ENCODE measurements at places on chromosomes 2 and 18. TPM values are rescaled to one million over a fixed set of nuclear protein-coding genes. Genes with fewer than 3 reads are reported as not detected.

- peaks cover 2% of the 10 kb centered on the region for H3K27me3 ChIP-seq
- peaks cover 9% of the 10 kb centered on the region for H3K4me1 ChIP-seq
- H3K27ac ChIP-seq = no peak overlapping the region
- H3K36me3 ChIP-seq = no peaks in the 10 kb centered on the region
- H3K4me3 ChIP-seq = no peak overlapping the region
Observed at GRCh38 chr18:32373995-32374394, 96.7 kb downstream of the GAREM1 start.

DNA sequence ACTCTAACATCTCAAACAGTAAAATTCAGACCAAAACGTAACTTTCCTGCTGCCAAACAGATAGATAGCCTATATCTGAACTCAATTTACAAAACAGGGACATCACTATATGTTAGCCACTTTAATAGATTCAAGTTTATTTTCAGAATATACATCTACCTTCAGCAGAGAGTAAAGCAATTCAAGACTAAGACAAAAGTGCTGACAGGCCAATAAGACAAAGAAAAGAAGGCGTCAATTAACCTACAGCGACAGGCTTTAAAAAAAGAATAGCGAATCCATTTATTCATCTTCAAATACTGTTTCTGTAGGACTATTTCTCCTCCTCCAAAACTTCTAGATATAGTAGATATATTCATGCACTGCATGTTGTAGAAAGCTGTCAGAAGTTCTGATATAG lies 333.0 kb downstream of the GRB14 start:
- H3K36me3 ChIP-seq = no peaks in the 10 kb centered on the region
- DNase-seq = no peak

DNA sequence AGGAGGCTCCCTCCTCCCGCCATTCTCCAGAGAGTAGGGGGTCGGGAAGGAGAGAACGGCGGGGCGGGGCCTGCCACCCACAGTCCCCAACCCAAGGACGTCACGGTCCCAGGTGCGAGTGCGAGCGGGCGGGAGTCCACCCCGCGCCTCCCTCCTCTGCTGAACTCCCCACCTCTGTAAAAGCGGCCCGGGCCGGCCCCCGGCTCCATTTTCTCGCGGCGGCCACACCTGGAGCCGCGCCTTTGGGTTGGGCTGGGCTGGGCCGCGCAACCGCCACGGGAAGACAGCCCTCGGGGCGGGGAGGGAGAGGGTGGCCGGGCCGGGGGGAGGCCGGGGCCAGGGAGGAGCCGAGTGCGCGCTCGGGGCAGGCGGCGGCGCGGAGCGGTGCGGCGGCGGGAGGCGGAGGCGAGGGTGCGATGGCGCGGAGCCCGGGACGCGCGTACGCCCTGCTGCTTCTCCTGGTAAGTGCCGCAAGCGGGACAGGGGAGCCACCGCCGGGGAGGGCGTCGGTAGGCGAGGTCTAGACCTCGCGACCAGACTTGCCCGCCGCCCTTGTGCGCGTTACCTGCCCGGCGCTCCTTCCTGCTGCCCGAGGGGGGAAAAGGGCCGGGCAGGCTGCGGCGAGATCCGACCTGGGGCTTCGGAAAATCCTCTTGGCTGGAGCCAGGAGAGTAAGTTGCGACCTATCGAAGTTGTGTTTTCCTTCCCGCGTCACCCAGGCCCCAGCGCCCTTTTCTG lies at the start of gene DSG2:
DSG2 (plus strand) TSS at position 342 of the 738 bp plus-strand sequence; CDS start at position 417, 75 bp downstream.
- peak within 1 kb of the TSS; percentile 77 for H3K27ac ChIP-seq
- DNase-seq = peak; percentile 57
- peaks cover 2% of the 10 kb centered on the region for H3K27me3 ChIP-seq
- H3K4me1 ChIP-seq = peaks cover 14% of the 10 kb centered on the region

The TGFA gene
- 4.7 TPM for total RNA-seq

DNA sequence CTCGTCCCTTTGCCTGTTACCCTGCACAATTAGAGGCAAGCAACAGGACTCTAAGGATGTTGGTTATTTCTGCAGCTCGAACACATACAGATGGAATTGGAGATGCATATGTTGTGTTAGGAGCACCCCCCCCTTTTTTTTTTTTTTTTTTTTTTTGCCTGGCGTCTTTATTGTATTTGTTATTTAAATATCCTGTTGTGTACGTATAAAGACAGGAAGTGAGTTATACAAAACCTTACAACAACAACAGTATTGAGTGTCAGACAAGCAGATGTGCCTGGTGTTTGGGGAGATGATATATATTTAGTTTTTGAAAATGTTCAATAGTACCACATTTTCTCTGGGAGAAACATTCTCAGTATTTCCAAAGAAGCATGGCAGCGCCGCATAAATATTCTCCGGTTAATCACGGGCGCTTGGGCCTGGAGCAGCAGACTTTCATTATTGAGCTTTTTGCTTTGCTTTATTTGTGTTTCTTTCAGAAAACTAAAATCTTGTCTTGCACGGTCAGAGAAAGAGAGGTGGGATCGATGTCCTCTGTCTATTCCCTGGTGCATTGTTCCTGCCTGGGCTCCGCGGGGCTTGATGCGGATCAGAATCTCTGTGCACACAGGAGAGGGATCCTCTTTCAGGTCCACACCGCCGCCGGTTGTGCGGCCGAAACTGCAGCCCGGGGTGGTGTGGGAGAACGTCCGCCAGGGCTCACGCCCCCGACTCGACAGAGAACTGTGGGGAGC lies 23.2 kb upstream of the ZNF516 start:
- peaks cover 37% of the 10 kb centered on the region for H3K4me1 ChIP-seq
- H3K36me3 ChIP-seq = no peaks in the 10 kb centered on the region
- DNase-seq = peak; percentile 58
- H3K27me3 ChIP-seq = no peaks in the 10 kb centered on the region
- H3K4me3 ChIP-seq = peak overlapping the region; percentile 90

The ELOA2 gene
- total RNA-seq = not detected

DNA sequence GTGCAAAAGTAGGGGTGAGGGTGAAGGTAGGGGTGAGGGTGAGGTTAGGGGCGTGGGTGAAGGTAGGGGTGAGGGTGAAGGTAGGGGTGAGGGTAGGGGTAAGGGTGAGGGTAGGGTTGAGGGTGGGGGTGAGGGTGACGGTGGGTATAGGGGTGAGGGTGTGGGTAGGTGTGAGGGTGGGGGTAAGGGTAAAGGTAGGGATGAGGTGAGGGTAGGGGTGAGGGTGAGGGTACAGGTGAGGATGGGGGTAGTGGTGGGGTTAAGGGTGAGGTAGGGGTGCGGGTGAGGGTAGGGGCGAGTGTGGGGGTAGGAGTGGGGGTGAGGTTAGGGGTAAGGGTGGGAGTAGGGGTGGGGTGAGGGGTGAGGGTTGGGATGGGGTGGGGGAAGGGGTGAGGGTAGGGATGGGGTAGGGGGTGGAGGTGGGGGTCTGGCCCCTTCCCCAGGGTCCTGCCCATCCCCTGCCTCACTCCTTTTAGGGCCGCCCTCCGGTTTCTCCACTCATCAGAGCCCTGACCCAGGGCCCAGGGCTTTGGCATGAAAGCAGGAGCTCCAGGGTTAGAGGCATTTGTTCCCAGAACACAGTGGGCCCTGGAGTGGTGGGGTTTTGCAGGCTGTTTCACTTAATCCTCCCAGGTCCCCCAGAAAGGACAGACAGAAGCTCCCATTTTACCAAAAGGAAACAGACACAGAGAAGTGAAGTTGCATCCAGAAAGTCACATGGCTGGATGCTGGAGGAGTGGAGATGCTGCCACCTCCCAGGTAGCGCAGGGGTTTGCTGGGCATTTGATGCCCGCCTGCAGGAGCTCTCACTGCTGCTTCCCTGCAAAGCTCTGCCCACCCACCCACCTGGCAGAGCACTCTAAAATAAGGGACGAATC lies 26.9 kb downstream of the SNORC start:
- peaks cover 4% of the 10 kb centered on the region for H3K4me1 ChIP-seq
- H3K4me3 ChIP-seq = no peak overlapping the region
- no peak for DNase-seq
- H3K27ac ChIP-seq = no peak overlapping the region
- H3K27me3 ChIP-seq = peaks cover 4% of the 10 kb centered on the region

GRCh38 chr2:156332534-156333273 lies at the start of gene NR4A2:
TSS of gene NR4A2 (minus strand) at chr2:156332721. CDS start at chr2:156330186, 2,535 bp downstream.
- H3K36me3 ChIP-seq = peaks cover 14% of the 10 kb centered on the region
- peaks cover 28% of the 10 kb centered on the region for H3K4me1 ChIP-seq
- DNase-seq = peak; percentile 82
- H3K27me3 ChIP-seq = peaks cover 33% of the 10 kb centered on the region
- H3K4me3 ChIP-seq = peak within 1 kb of the TSS; percentile 96

- H3K4me1 ChIP-seq = no peaks in the 10 kb centered on the region
- H3K27me3 ChIP-seq = no peaks in the 10 kb centered on the region
- DNase-seq = no peak
- H3K36me3 ChIP-seq = no peaks in the 10 kb centered on the region
- no peak overlapping the region for H3K27ac ChIP-seq
- H3K4me3 ChIP-seq = no peak overlapping the region
Observed at GRCh38 chr2:40751981-40752380, 300.1 kb upstream of the SLC8A1 start.

DNA sequence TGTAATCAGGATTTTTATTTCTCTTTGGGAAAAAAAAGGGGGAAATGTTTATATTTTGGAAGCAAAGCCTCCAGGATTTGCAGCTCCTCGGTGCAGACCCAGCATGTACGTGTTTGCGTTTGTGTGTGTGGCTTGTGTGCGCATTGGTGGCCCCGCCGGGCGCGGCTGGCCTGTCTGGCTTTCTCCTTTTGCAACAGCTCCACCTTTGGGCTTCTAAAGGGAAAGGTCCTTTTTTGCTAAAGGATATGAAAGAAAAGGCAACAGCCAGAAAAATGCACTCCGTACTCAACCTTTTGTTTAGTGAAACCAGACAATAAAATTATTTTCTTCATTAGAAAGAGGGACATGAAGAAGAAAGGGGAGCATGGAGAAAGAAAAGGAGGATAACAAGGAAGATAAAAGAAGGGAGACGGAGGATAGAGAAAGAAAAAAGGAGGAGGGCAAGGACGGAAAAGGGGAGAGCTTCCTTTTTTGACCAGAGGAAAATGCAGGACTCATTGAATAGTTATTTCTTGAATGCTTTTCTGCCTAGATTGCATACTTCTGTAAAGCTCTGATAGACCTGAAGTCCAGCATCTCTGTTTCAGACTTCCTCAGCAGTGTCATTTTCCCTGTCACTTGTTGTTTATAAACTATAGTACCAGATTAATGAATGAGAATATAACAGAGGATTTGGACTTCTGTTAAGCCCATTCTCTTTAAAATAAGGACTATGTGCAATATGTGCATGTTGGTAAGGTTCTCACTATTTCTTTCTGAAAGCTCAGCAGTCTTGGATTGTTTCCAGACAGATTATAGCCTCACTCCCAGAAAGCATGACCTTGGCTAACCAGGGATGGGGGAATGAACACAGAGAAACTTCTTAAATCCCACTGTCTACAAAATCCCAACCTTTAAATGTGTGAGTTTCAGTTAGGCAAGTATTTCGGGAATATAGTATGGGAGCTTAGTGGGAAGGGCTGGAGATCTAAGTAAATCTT lies 563.1 kb upstream of the PIK3C3 start:
- H3K4me3 ChIP-seq = peak overlapping the region; percentile 35
- H3K27ac ChIP-seq = no peak overlapping the region
- DNase-seq = peak; percentile 66
- H3K36me3 ChIP-seq = no peaks in the 10 kb centered on the region
- H3K27me3 ChIP-seq = no peaks in the 10 kb centered on the region

The IL1A gene
- total RNA-seq = 0.26 TPM

The NCKAP5 gene
- 7.4 TPM for total RNA-seq

All from endothelial cell (in vitro differentiated cells).